ENCODE measurements at places on chromosomes 2 and 18. TPM values are rescaled to one million over a fixed set of nuclear protein-coding genes. Genes with fewer than 3 reads are reported as not detected.

Gene TEKT4
- 2.5 TPM for total RNA-seq

Gene ABHD1
- 0.46 TPM for total RNA-seq

Gene ARHGEF33
- 6.0 TPM for total RNA-seq

Gene ESCO1
- 32.1 TPM for total RNA-seq

Gene EIF2AK3
- total RNA-seq, result 21.2 TPM

Gene SULT1C4
- total RNA-seq, result 15.5 TPM

Gene EML6
- 24.0 TPM for total RNA-seq

Gene PHLPP1
- total RNA-seq, result 27.9 TPM

Gene PCGF1
- 9.5 TPM for total RNA-seq

Gene C2orf81
- 0.92 TPM for total RNA-seq

Gene ATP8B1
- total RNA-seq, result 3.0 TPM

Gene MTCL1
- total RNA-seq, result 18.5 TPM

Gene MARCO
- total RNA-seq, result not detected

Gene LOXL3
- total RNA-seq, result 6.7 TPM

Gene EVX2
- total RNA-seq, result not detected

Gene TMEM127
- 26.8 TPM for total RNA-seq

Gene ADRA2B
- 0.46 TPM for total RNA-seq

Gene IL1R2
- not detected for total RNA-seq

Gene OTX1
- total RNA-seq, result 2.8 TPM

Gene HOXD13
- not detected for total RNA-seq

Gene SMYD1
- not detected for total RNA-seq

Gene ASB1
- total RNA-seq, result 22.6 TPM

Gene OTOS
- total RNA-seq, result not detected

Gene STAT4
- total RNA-seq, result 16.1 TPM

Gene CAPN14
- total RNA-seq, result 0.69 TPM

Gene UGT1A3
- total RNA-seq, result not detected

Gene FLACC1
- 3.7 TPM for total RNA-seq

Gene CRYGD
- total RNA-seq, result 3.7 TPM

Gene CTAGE1
- not detected for total RNA-seq

Gene RBFA
- 42.0 TPM for total RNA-seq

Gene C1GALT1C1L
- 0.92 TPM for total RNA-seq

Gene EDAR
- total RNA-seq, result not detected

Gene MRPL53
- total RNA-seq, result 15.0 TPM

Gene TNFRSF11A
- 0.46 TPM for total RNA-seq

Gene KIAA2012
- 2.5 TPM for total RNA-seq

Gene CABLES1
- 8.1 TPM for total RNA-seq

Gene AGXT
- not detected for total RNA-seq

Data from diencephalon (tissue), 1 donor.